Stimulated activated CD8-positive, alpha-beta memory T cell treated with anti-CD3 and anti-CD28 coated beads, Interleukin-4, amount 100 ng/mL, for 1 hour (primary cell): ENCODE measurements at places on chromosomes 11 and 22.

- DNase-seq, result no peak
Observed at GRCh38 chr11:810040-810567, 337 bp downstream of the RPLP2 start.

DNA sequence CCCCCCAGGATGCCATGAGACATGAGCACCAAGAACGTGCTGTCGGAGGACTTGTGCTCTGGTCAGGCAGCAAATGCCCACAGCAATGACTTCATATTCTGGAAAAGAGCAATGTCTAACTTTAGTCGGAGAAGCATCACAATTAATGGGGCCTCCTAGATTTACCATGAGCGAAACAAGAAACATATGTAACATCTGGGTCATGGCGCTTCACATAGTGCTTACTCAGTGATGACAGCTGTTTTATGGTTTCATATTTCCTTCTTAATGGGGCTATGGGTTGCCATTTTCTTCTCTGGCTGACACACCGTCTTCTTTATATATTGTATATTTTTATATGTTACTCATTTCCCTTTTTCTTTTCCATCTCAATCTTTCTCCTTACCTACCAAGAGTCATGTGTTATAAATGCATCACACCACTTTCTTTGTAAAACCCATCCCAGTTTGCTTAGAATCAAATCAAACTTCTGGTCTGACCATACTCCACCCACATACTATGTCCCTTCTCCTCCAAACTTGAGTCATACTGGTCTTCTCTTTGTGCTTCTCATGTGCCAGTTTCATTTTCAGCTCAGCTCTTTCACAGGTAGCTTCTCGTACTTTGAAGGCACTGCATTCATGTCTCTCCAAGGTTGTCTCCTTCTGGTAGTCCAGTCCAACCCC lies 9.4 kb upstream of the CASP12 start:
- no peak for DNase-seq

- no peak for DNase-seq
Observed at GRCh38 chr11:64794526-64794925, 8.5 kb downstream of the MAP4K2 start.

DNA sequence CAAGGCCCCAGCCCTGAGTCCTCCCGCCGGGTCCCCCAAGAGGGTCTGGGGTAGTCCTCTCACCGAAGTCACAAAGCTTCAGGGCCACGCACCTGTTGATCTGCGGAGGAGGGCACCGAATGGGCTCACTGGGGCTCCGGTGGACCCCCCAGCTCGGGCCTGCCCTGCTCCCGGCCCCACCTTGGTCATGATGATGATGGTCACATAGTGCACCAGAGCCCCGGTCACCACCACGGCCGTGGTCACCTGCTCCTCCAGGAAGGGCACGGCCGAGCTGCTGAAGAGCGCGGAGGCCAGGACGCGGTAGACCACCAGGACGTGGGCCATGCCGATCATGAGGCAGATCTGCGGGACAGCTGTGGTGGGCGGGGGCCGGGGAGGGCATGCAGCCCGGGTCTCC lies 13.5 kb upstream of the SIGIRR start:
- no peak for DNase-seq

- no peak for DNase-seq
Observed at GRCh38 chr22:40951795-40952605, 822 bp downstream of the RBX1 start.

- no peak for DNase-seq
Observed at GRCh38 chr11:20315800-20316199, 47.7 kb upstream of the HTATIP2 start.

- DNase-seq, result no peak
Observed at GRCh38 chr11:66692446-66692845, 14.8 kb upstream of the RBM4B start.

DNA sequence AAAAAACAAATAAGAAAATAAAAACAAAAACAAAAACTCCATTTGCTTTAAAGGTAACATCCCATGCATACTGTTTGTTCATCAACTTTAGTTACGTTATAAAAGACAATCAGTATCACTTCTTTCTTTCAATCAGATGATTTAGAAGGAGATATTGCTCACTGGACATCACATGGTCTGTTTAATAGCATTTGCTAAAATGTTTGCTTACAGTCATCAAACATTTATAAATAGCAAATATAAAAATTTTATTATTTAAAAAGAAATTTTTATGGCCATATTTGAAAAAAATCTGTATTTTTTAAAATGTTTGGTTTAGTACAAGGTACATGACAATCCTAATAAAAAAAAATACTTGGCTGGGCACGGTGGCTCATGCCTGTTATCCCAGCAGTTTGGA lies 22.6 kb downstream of the MMP26 start:
- no peak for DNase-seq

DNA sequence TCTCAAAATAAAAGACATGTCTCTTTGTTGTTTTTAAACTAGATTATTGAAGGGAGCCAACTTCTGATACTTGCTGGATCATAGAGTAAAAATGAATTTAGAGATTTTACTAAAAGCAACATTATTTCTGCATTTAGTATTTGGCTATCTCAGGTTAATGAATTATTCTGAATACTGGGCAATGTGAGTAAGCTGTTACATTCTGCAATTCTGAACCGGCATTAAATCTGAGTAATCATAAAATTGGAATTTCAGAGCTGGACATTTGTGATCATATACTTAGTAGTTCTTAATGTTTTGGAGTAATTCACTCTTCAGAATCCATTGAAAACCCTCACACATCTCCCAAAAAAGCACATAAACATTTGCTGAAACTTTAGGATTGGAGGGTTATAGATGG lies 11.5 kb downstream of the POLD3 start:
- DNase-seq, result no peak

DNA sequence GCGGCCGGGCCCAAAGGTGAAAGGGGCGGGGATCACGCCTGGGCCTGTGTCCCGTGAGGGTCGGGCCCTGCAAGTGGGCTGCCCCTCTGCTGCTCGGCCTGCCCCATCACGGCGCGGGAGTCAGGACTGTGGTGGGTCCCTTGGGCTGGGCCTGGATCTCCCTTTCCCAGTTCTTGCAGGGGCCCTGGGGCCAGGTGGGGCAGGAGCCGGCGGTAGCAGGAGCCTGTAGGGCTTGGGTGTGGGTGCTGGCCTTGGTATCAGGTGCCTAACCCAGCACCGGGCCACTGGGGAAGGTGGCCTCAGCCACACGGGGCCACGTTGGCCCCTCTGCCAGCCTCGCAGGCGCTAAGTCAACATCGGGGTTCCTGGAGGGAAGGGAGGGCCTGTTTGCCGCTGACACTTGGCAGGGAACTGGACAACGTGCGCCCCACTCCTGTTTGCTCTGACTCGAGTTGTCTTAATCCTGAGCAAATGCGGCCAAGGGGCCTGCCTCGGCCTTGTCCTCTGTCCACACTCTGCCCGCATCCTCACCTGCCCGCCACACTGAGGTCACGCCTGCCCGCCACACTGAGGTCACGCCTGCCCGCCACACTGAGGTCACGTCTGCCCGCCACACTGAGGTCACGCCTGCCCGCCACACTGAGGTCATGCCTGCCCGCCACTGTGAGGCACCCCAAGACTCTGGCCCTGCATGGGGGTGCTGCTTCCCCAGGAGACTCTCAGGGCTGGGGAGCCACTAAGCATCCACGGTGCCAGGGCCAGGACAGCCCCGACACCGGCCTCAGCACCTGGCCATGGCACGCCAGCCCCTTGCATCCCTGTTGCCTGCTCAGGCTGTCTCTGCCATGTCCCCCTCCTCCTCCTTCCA lies 14.2 kb upstream of the MUC5B start:
- DNase-seq, result no peak

DNA sequence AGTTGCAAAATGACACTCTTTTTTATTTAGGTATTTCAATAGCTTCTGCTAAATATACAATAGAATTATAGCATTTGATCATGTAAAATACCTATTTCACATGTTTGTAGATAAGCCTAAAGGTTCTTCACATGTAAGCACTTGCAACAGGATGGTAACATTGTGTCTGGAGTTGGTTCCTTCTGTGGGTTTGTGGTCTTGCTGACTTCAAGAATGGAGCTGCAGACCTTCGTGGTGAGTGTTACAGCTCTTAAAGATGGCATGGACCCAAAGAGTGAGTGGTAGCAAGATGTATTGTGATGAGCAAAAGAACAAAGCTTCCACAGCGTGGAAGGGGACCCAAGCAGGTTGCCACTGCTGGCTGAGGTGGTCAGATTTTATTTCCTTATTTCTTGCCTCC lies 246.4 kb upstream of the PDGFD start:
- no peak for DNase-seq

DNA sequence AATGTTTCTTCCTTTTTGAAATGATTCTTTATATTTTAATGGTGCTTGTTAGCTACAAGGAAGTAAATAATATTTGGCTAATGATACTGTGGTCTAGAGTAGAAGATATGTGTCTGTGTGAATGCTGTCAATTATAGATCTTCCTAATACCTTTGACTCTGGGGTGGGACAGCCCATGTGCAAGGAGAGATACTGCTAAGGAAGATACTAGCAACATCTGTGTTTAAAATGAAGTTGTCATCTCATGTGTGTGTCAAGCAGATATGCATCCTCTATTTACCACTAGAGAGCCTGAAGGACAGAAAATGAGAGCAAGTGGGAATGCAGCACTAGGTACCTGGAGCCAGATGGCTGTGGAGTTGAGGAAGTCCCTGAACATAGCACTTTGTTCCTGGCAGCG lies 34.1 kb downstream of the PPME1 start:
- DNase-seq, result no peak

DNA sequence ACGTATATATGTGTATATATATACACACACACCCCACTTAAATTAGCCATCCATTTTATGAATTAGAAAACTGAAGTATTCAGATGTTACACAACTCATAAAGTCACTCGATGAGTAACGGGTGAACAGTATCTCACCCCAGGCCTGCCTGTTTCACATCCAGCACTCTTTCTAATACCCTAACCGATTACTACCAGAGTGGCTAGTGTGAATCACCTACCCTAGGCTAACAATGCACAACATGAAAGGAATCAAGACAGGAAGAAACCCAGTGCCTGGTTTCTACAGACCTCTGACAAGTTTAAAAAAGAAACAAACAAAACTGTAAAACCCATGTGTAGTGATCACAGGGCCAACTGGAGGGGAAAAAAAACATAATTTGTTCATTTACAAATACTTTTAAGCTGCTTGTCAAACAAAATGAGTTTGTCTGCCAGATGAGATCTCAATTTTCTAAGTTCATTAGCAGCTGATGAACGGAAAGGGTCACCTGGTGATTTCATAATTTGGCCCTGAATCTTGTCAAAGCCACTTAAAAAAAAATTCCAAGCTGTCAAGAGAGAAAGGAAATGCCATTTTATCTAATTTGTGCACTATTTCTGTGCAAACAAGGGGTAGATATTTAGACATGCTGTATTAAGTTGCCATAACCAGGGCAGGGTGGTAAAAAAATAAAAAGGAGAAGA lies 134.8 kb downstream of the LARGE1 start:
- DNase-seq, result no peak

DNA sequence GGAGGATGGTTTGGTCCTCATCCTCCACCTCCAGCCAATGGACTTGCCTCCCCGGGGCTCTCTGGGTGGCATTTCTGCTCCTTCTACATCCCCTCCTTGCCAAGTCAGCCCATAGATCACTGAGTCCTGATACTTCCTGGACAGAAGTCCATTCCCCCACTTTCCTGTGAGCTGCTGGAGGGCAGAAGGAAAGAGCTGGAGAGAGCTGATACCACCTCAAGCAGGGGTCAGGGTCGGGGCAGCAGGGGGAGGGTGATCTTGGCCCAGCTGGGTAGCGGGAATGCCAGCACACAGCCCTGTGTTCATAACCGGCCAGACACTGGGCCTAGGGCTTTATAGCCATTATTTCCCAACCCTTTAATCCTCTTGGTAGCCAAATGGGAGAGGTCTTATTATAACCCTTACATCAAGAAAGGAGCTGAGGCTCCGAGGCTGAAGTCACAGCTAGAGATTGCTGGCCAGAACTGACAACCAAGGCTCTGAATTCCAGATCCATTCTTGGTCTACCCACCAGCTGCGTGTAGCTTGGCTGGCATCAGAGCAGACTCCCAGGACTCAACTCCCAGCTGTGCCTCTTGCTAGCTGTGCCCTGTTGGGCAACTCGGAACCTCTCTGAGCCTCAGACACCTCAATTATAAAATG lies 39.9 kb downstream of the CD6 start:
- no peak for DNase-seq

GRCh38 chr11:115476463-115477286 lies 27.5 kb downstream of the CADM1 start:
- no peak for DNase-seq

- no peak for DNase-seq
Observed at GRCh38 chr22:27790376-27791158, 11.0 kb downstream of the MN1 start.

DNA sequence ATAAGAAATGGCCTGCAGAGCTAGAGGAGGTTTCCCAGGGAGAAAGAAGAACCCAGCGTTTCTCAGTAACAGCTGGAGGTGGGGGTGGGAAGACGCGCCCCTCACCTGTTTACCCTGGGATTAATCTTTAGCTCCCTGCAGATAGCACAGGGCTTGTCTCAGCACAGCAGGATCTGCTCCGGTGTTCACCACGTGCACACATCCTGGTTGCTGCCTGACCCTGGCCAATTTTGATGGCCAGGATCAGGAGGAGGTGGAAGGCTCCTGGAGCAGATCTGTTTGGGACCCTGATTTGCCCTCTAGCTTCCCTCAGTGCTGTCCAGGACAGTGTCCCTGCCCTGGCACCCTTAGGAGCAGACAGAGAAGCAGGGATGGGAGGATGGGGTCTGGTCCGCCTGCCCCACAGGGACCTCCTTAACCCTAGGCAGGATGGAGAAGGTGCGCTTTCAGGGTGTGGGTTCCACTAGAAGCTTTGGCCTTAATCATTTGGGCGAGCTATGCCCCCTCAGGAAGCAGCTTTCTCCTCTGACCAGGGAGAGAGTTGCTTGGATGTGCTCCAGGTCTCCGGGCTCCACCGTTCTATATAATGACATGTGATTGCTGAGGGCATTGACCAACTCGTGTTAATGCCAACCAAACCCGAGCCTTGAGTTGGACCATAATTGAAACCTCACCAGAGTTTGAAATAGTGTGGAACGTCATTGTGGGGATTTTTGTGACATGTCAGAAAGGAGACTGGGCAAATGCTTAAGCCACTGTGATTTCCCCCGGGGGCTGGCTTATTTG lies 19.3 kb downstream of the UPB1 start:
- DNase-seq, result no peak
